ENCODE measurements at places on chromosomes 7 and 10. TPM values are rescaled to one million over a fixed set of nuclear protein-coding genes. Genes with fewer than 3 reads are reported as not detected.

The GNAT3 gene
- not detected for polyA plus RNA-seq

The RASA4 gene
- polyA plus RNA-seq: 14.9 TPM

- DNase-seq: no peak
These were observed 57.3 kb upstream of the MET start for GRCh38 chr7:116614499-116615262.

- no peak for DNase-seq
These were observed 43.8 kb downstream of the DPCD start for GRCh38 chr10:101631821-101632475.

GRCh38 chr7:17142831-17143541, 155.5 kb upstream of the AHR start:
- no peak for DNase-seq

DNA sequence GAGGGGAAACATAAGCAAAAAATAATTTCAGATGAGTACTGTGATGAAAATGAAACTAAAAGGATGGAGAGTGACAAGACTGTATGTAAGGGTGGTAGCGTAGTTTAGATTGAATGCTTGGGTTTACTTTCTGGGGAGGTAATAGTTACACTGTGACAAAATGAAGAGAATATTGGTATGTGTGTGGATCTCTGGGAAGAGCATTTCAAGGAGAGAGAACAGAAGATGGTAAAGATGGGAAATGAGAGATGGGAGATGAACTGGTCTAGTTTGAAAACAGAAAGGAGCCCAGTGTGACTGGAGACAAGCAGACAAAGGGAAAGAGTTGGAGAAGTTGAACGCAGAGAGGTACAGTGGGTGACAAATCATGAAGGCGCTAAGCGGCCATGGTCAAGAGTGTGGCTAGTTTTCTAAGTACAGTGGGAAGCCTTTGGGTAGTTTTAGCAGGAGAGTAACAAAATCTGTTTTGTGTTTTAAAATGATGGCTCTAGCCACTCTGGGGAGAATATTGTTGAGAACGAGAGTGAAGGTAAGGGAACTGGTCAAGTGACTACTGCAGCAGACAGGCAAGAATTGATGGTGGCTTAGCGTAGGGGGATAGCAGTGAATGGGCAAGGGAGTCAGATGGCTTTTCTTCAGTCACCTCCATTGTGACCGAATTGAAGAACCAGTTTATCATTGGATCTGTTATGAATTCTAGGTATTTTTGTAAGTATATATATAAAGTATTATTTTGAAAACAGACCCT, 22.6 kb downstream of the PALS2 start:
- DNase-seq: no peak

- no peak for DNase-seq
These were observed 134.3 kb downstream of the HTR7 start for GRCh38 chr10:90723416-90724068.
